NCI-H774 (cell line): ENCODE measurements at places on chromosomes 1 and 21.

DNA sequence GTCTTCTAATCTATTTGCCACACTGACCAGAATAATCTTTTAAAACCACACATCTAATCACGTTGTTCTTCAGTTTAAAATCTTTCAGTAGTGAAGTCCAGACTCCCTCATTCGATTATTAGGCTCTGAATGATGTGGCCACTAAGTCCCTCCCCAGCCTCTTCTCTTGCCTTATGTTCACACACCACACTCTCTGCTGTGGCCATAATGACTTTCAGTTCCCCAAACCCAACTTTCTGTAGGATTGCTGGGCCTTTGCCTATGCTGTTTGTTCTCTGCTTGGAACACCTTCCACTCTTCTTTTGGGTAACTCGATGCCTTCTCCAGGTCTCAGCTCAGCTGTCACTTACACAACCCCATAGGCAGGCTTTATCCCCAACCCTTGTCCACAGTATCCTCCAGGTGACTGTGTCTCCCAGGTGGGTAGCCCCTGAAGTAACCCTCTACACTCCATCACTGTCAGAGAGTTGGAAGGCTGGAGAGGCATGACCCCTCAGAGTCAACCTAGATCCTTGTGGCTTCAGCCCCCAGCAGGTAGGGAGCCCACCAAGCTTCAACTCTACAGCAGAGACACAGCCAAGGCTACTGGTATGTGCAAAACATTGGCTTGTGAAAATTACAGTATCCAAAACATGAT lies 8.4 kb upstream of the SLC37A1 start:
- DNase-seq = no peak

GRCh38 chr1:103218369-103218768 lies 110.0 kb upstream of the COL11A1 start:
- no peak for DNase-seq

DNA sequence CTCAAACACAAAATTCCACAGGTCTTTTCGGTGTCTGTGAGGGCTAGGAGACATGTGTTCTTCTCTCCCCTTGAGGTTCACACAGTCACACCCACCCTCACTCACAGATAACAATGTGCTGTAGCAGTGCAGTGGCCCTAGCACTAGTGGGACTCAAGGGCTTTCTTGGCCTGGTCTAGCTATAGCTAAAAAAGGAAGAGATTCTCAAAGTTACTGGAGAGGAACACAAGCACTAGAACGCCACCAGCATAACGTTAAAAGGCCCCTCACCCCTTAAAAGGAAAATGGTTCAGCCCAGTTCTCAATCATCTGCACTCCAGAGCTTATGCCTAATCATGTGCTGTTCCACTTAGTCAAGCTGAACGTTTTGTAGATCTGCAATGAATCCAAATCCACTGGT lies 39.5 kb downstream of the RGS8 start:
- no peak for DNase-seq

DNA sequence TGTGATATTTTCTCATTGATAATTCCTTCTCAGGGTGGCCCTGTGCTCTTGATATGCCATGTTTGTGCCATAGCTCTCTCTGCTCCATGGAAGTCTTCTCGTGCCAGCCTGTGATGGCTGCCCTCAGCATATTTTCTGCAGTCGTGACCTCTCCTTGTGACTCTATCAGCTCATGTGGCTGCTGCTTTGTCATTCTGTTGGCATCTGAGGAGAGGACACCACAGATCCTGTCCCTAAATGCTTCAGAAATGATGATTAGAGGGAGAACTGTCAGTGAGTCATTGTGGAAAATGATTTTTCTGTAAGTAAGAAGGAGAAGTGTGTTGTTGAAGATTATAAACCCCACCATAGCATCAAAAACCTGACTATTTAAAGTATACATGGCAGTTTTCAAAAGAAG lies 286.0 kb downstream of the ADGRL2 start:
- DNase-seq = no peak

DNA sequence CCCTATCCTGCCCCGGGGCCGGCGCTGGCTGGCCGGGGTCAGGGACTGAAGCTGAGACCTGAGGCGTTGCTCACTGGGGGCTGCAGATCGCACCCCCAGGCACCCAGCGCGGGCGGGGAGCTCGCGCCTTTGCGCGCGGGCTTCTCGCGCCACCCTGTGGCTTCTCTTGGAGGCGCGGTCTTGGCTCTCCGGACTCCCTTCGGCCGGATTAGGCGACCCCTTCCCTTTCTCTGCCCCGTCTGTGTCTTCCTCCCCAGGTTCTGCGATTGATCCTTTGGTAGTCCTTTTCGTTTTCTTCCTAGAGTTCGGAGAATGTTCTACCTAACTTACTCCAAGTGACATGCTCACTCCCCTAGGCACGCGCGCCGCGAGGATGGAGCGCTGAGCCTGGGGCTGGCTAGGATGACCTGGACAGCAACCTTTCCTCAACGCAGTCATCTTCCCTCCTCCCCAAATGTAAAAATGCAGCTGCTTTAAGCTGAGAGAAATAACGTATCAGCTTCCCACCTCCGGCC lies 495 bp upstream of the NTRK1 start:
- DNase-seq = peak; percentile 44

GRCh38 chr1:18336801-18337200 lies 143.9 kb upstream of the KLHDC7A start:
- DNase-seq = no peak

GRCh38 chr1:90955769-90956168 lies 66.1 kb downstream of the ZNF644 start:
- DNase-seq = no peak

- no peak for DNase-seq
These were observed 52.3 kb downstream of the GRIK3 start for GRCh38 chr1:36981771-36982622.

- no peak for DNase-seq
These were observed 234.4 kb downstream of the CENPF start for GRCh38 chr1:214837376-214837775.

DNA sequence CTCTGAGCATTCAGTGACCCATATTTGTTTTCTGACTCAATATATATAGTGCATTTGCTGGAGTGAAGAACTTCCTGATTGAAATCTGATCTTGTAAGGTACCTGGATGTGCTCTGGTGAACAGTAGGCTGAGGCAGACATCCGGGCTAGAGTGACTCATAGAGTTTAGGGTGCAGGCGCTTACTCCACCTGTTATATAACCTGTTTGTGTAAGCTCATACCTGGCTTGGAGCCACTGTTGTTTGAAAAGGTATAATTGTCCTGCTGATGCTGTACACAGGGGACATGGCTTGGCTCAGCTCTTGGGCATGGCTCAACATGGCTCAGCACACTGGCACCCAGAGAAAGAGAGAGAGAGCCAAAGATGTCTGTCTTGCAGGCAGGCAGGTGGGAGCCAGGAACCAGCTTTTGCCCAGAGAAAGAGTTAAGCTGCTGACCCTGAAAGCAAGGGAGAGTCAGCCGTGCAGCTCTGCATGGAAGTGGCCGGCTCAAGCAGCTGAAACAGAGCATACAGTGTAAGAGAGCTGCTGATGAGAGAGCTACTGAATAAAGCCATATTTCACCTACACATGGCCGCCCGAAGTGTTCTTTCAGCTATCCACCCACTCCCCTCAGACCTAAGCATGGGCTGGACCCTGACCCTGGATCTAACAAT lies 43.2 kb downstream of the GJA5 start:
- DNase-seq = peak; percentile 83
